Posterior vena cava (tissue), 2 donors: ENCODE measurements at places on chromosomes 12 and 14. TPM values are rescaled to one million over a fixed set of nuclear protein-coding genes. Genes with fewer than 3 reads are reported as not detected.

The TMEM132C gene
- 1.5 TPM for total RNA-seq

DNA sequence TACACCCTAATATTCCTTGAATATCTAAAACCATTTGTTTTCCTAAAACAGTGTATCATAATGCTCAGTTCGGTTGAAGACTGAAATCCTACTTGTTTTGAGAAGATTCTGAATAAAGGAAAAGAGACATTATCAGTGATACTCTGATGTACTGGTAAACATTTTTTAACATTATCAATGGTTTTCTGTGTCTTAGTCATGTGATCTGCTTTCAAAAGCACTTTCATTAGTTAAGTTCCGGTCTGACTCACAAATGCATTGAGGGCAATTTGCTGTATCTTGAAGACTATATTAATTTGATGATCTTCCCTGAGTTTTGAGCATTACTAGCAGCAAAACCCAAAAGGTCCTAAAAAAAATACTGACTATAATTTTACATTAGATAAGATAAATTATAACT lies 145.6 kb downstream of the PRKD1 start:
- DNase-seq, result no peak

The KRT4 gene
- not detected for total RNA-seq

DNA sequence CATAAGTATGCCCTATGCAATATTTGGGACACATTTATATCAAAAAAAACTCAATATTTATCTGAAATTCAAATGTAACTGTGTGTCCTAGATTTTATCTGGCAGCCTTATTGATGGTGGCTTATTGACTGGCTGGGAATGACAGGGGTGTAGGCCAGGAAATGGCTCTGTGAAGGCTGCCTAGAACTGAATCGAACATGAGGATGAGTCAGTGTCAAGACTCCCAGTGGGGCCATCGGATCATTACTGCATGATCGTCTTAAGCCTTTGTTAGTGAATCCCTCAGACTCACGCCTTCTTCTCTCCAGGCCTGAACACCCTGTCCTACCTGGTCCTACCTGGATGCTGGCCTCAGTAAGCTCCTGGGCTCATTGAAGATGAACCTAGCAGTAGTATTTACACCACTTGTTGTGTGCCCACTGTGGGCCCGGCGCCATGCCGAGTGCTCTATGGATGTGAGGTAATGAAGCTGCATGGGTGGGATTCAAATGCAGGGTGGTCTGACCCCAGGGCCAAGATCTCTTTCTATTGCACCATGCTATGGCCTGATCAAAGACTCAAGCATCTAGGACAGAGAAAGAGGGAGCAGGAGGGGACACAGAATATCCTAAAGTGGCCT lies 21.0 kb upstream of the FAIM2 start:
- DNase-seq, result peak; percentile 59
